ENCODE measurements at places on chromosomes 11 and 22.

GRCh38 chr22:20825624-20826023 is 33.0 kb downstream of the PI4KA start:
- no peak for DNase-seq

DNA sequence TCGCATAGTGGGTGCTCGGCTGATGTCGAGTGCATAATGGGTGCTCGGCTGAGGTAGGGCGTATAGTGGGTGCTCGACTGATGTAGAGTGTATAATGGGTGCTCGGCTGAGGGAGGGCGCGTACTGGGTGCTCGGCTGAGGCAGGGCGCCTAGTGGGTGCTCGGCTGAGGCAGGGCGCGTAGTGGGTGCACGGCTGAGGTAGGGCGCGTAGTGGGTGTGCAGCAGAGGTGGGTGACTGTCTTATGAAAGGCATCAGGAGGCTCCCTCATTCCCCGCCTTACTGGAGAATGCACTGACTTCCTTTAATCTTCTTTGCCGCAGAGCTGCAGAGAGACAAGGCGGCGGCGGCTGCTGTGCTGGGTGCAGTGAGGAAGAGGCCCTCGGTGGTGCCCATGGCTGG is 33.8 kb downstream of the ARHGAP8 start:
- DNase-seq: no peak

DNA sequence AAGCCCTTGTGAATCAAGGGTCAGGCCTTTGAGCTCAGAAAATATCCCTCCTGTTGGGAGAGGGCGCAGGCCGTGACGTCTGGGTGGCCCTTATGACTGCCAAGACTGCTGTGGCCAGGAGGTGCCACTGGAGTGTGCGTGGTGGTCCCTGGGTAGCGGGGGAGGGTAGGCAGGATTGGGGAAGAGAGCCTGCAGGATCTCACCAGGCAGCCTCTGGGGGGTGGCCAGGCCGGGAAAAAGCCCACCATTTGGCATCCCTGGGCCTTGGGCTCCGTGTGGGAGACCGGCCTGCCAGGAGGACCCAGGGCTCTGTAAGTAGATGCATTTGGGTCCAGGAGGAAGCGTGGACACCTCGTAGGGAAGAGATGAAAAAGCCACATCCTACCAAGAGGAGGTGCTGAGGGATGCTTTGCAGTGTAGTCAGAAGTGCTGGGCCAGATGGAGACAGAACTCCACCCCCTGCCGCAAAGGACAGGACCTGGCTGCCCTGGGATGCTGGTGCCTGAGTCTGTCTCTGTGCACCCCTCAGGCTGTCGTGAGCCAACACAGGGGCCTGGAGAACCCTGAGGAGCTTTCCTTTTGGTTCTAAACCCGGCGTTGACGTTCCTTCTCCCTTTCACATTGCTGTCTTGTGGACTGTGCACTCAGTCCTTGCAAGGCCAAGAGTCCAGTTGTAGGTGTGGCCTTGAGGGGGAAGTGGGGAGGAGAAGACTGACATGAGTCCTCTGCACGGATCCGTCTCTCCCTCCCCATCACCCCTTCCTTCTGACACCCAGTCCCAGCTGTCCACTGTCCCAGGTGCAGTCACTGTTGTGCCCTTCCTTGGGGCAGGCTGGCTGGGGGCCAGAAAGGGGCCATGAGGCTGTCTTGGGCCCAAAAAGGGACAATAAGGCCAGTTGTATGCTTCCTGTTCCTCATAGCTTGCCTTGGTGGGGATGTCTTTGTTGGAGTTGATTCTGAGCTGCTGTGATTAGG is 12.7 kb upstream of the MIEF1 start:
- no peak for DNase-seq

DNA sequence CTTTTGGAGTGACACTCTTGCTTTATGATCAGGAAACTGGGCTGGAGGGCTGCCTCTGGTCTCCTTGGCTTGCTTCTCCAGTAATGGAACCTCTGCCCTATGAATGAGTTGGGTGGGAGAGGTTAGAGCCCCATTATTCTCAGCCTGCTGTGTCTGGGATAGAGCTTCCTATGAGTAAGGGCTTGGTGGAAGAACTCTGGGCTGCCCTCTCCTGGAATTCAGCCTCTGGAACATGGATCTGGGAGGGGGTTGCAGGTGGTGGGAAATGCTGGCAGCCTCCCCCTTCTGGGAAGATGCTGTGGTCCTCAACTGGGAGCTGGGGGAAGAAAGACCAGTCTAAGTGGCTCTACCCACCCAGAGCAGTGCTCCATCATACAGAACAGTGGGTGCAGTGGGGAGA is 81.8 kb upstream of the SYN3 start:
- DNase-seq: no peak

- DNase-seq: peak; percentile 4
These were observed 74.5 kb upstream of the LMO1 start for GRCh38 chr11:8338138-8338537.

DNA sequence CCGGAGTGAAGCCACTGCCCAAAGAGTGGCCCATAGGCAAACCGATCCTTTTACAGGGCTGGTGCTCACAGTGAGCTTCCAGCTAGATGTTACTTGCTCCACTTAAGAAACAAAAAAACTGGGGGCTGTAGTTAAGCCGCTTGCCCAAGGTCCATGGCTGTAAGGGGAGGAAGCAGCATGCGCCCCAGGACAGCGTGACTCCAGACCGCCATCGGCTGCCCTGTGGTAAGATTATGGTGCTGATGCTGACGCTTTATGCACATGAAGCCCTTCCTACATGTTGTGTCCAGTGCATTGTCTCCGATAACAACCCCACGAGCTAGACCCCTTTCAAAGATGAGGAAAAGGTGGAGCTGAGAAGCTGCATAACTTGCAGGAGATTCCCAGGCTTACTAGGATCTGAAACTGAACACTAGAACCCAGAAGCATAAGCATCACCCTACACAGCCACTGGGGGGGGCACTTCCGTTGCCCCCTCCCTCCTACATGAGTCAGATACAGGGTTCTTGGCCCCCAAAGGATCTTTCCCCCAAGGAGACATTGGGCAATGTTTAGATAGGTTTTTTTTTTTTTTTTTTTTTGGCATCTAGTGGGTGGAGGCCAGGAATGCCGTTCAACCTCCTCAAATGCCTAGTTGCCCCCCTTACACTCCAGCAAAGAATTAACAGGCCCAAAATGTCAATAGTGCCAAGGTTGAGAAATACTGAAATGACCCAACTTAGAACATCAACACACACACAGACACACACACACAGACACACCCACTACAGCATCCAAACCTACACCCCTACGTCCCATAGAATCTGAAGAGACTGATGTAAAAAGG is 53.9 kb downstream of the MN1 start:
- no peak for DNase-seq

- no peak for DNase-seq
These were observed 17.1 kb upstream of the SCN3B start for GRCh38 chr11:123671534-123671933.

GRCh38 chr11:73530109-73530508 is 67.8 kb downstream of the FAM168A start:
- DNase-seq: no peak

GRCh38 chr11:120030411-120030810 is 107.5 kb downstream of the TRIM29 start:
- no peak for DNase-seq

GRCh38 chr22:50608996-50609395 is 8.4 kb downstream of the MAPK8IP2 start:
- no peak for DNase-seq

DNA sequence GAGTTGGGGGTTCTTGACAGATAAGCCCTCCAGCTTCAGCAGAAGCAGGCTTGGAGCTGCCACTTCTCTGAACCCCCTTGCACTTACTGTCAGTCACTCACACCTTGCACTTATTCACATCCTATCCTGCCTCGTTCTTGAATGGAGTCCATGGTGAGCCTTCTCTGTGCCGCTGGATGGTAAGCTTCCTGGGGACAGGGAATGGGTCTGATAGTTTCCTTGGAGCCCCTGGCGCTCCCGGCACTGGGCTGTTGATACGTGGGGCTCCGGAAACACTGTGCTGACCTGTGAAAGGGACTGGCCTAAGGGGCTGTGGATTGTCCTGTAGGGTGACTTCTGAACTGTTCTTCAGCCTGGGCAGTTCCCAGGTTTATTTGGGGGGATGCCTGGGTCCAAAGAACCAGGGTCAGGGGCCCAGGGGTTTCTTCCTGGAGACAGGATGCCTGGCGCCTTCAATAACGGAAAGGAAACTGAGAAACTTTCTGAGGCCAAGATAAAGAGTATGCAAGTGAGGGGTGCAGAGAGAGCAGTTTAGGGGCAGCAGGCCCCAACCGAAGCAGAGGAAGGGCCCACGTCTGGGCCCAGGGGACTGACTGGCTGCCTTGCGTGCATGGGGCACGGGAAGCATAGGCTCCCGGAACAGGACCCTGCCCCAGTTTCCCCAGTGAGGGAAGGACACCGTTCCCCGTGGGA is 709 bp upstream of the ST3GAL4 start:
- DNase-seq: no peak

DNA sequence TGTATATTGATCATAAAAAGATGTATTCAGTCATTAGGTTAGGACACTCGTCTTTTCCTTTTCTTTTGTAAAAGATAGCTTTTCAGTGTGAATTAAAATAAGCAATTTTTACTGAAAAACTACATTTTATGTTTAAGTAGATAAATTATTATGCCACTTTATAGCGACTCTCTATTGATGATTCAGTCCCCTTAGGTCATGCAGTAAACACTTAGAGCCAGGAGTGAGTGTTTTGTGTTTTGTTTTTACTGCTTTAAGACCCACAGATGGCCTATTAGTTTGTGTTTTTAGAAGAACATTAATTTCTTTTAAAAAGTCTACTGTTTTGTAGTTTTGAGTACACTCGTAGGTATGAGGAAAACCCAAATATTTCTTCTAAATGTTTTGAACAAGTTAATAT is 86.6 kb downstream of the YAP1 start:
- DNase-seq: no peak

DNA sequence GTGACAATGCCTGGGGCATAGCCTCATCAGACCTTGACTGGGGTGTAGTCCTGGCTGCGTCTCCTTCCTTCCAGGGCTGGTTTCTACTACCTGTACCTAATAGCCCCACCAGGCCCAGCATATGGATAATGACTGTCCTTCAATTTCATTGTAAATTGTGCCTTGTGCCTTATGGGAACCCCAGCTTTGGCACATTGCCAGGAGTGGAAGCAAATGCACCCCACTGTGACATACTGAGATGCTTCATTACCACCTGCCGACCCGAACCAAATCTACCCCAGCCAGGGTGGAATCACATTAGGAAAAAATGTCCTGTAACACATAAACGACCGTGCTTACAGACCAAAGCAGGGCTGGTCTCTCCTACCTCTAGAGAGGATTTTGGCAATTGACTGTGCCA is 7.3 kb downstream of the TOP3B start:
- DNase-seq: no peak

- DNase-seq: no peak
These were observed 153.6 kb upstream of the GRK3 start for GRCh38 chr22:25410849-25411248.

GRCh38 chr11:2870969-2871680 is 14.4 kb downstream of the CDKN1C start:
- no peak for DNase-seq

GRCh38 chr11:102081313-102081712 is 28.9 kb upstream of the YAP1 start:
- no peak for DNase-seq

GRCh38 chr11:19646308-19646707 is 66.3 kb upstream of the NAV2 start:
- no peak for DNase-seq

- DNase-seq: no peak
These were observed 10.1 kb upstream of the MPZL2 start for GRCh38 chr11:118274186-118274585.

- DNase-seq: no peak
These were observed 393.7 kb downstream of the NTM start for GRCh38 chr11:131764126-131764525.

DNA sequence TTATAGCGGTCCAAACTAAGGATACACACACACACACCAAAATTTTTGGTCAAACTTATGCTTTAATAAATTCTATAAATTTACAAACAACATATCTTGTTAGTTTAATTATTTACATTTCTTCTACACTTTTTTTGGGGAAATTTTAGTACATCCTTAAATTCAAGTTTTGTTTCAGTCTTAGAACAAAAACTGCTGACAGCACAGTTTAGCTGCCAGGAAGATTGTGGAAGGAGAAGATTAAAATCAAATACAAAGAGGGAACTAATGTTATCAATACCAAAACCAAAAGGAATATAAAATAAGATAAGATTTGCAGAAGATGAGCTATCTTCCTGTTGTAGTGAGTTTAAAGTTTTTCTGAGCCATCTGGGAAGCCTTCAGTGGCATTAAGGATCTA is 368.8 kb downstream of the AASDHPPT start:
- no peak for DNase-seq

DNA sequence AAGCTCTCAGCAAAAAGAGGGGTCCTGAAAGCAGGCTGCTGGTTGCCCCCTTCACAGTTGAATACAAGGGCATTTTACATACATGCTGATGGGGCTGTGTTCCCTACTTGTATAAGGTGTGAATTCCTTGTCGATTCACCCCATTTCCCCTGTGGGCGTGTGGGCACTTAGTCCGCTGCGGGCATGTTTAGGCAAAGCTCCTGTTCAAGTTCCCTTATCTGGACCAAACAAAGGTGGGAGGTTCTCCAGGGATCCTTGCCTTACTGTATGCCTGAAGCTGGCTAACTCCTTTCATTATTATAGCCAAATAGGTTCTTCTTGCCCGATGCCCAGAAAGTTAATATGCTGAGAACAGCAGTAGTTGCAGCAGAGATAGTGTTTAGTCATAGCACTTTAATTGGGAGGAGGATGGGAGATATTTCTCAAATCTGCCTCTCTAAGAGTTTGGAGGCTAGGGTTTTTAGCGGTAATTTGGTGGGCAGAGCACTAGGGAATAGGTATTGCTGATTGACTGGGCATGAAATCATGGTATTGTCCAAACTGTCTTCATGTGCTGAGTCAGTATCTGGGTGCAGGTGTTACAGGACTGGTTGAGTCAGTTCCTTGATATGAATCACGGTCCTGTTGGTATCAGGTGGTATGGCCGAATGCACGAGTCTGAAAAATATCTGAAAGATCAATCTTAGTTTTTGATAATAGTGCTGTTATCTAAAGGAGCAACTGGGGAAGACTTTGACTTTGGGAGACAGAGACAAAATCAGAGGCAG is 32.7 kb downstream of the METTL15 start:
- no peak for DNase-seq

- no peak for DNase-seq
These were observed 559.7 kb downstream of the OPCML start for GRCh38 chr11:132972565-132972964.
